ENCODE measurements at places on chromosomes 11 and 22.

- DNase-seq: no peak
These were observed 83.7 kb downstream of the RAB30 start for GRCh38 chr11:82987997-82988396.

DNA sequence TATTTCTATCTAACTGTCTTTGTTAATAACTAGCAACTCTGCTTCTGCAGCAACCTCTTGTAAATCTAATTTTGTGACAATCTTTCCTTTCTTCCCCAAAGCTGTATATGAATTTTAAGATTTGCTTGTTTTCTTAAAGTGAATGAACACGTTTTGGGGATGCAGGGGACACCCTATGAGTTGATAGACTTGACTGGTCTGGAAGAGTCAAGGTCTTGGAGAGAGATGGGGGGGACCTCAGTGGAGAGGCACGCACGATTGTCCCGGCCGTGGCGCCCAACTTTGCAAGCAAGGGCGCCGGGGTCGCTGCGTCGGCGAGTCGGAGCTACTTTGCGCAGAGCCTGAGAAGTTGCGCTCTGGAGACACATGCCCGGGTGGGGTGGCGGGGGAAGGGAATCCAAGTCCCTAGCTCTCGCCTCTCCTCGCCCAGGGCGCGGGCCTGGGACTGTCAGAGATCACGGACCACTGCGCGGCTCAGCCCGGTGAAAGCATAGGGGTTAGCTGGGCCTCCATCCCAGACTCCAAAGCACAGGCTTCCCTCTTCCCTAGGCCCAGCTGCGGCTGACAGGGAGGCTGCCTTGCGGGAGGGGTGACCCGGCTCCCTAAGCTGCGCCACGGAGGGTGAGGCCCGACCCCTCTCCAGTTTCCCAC is 854 bp downstream of the ABCC8 start:
- no peak for DNase-seq

- peak; percentile 37 for DNase-seq
These were observed 58.9 kb downstream of the MYEOV start for GRCh38 chr11:69352715-69353319.

- no peak for DNase-seq
These were observed 966 bp downstream of the AHNAK start for GRCh38 chr11:62545437-62546243.

GRCh38 chr11:66082946-66083698 is 13.1 kb downstream of the PACS1 start:
- DNase-seq: no peak

GRCh38 chr11:33630936-33631748 is 69.5 kb downstream of the C11orf91 start:
- no peak for DNase-seq

DNA sequence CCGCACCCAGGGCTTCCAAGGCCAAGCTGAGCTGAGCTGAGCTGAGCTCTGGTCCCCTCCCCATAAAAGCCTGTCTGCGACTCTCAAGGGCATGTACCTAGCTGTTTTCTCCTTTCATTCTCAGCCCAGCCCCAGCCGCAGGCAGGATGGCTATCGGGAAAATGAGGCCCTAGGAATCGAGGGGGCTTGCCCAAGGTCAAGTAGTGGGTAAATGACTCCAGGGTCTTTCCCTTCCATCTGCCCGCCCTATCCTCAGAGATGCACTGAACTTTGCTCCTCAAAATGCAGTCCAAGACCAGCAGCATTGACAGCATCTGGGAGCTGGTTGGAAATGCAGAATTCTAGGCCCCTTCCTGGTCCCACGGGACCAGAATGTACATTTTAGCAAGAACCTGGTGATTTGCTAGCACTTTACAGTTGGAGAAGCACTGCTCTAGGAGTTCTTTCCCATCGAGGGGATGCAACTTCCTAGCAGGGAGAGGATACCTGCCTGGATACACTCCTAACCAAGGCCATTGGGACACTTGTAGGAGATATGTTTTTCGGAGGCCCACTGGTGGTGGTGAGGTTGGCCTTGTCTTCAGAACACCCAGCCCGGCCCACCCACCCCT is 43.2 kb upstream of the ACCSL start:
- DNase-seq: no peak

DNA sequence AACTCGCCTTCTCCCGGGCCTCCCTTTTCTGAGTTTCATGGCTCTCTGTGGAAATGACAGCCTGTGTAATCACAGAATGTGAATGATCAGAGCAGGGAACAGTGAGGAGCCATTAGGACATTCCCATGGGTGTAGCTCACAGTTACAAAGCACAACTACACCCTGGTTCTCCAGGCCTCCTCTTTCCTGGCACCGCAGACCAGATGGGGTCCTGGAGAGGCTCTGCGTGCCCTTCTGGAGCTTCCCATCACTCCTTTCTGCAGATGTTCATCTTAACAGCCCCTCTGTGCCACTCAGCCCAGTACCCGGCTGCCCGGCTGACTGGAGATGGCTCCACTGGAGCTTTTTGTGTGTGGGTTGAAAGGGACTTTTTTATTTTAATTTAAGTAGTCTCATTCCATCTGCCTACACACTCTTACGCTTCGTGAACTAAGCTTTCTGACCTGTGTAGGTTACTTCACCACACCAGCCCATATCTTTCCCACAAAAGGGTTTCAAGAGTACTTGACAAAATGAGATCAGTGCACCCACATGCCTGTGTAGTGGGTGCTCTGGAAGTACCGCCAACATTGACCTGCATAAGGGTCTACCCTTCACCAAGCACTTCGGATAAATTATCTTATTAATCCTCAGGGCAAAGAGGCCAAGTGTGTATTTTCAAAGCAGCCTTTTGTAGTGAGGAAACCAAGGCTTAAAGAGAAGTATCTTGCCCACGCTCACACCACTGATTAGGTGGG is 29.8 kb downstream of the SREBF2 start:
- peak; percentile 35 for DNase-seq

DNA sequence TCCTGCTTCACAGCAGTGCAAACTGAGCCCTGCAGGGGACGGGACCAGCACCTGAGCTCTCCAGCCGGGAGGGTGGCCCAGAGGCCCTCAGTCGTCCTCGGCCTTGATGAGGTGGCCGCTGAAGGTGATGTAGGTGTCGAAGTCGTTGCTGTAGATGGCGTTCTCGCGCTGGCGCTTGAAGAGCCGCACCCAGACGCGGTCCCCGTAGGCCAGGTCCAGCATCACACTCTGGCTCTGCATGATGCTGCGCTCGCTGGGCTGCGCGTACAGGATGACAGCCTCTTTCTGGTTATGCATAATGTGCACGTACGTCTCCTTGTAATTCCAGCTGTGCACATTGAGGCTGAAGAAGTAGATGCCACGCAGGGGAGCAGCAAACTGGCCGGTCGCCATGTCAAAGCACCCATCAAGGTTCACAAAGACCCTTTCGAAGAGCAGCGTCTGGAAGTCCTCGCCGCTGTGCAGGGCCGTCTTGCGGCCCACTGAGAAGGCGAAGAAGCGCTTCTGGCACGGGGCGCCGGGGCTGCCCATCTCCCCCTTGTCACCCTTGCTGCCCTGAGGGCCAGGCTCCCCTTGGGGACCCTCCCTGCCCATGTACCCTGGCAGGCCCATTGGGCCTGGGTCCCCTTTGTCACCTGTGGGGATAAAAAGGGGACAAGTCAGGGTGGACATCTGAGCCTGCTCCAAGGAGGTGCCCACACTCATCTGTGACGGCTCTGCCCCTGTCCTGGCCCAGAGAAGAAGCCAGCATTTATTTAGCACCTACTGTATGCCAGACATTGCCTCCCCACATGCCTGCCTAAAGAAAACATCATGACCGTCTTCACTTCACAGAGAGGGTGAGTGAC is 5.7 kb downstream of the C1QTNF6 start:
- no peak for DNase-seq

- no peak for DNase-seq
These were observed 200.2 kb downstream of the CADM1 start for GRCh38 chr11:115303929-115304531.

DNA sequence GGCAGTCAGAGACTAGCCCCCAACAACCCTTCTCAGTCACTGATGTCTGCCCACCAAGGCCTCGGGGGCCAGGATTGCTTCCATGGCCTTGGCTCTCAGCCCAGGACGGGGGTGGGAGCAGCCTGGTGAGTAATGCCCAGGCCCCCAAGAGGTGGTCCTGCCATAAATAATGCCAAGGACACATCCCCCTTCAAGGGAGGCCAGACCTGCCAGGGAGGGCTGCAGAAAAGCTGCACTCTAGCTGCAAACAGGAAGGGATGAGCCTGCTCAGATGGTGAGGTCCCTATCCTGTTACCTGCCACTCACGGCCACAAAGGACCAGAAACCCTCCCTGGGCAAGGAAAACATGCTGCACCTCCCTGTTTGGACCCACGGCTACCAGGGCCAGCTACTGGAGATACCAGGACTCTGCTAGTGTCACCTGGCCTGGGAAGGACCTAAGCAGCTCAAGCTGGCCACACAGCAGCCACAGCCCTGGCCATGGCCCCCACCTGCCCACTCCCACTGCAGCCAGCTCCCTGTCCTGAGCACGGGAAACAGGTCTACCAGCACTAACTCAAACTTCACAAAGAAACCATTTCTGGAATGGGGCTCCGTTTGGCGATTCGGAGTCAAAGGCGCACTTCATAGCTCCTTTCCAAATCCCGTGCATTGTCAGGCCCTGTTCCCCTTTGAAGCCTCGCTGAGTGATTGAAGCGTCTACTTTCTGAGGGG is 12.1 kb downstream of the GNB1L start:
- DNase-seq: no peak

DNA sequence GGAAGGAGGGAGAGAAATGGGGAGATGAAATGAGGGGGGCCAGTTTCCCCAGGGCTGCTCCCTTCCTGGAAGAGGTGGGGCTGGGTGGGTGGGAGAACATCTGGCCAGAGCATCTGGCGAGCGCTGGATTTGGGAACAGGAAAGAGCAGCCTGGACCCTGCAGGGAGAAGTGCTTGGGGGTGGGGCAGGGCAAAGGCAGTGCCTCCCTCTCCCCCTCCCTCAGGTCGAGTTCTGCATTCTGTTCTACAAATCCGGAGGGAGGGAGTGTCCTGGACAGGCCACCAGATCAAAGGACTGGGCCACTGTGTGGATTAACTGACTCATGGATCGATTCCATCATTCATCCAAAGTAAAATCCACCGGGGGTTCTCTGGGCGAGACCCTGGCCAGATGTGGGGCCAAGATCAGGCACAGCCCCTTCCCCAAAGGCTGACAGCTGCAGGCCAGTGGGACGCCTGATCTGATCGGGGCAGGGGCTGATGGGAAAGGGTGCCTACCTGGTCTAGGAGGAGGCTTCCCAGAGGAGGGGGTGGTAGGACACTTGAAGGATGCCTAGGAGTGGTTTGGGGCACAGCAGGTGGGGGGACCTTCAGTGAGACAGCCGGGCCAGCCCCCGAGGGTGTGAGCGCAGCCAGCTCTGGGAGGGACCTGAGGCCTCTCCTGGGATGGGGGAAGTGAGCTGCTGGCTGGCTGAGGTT is 57.5 kb downstream of the CACNA1I start:
- no peak for DNase-seq

DNA sequence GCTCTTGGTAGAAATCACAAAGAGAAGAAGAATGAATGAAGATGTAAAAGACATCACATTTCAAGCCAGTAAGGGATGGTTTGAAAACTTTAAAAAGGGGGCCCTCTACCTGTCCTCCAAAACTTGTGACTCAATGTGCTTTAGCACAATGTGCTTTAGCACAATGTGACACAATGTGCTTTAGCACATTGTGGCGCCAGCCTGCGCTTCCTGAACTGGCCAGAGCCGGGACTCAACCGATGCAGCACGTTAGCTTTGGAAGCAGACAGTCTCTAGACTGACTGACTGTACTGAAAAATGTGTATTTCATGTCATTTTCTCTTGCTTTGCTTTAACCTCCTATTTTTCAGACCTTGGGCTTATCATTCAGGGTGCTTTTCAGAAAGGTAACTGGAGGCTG is 63.5 kb downstream of the FAM83F start:
- no peak for DNase-seq

- DNase-seq: no peak
These were observed 125.6 kb downstream of the BCR start for GRCh38 chr22:23305922-23306374.

DNA sequence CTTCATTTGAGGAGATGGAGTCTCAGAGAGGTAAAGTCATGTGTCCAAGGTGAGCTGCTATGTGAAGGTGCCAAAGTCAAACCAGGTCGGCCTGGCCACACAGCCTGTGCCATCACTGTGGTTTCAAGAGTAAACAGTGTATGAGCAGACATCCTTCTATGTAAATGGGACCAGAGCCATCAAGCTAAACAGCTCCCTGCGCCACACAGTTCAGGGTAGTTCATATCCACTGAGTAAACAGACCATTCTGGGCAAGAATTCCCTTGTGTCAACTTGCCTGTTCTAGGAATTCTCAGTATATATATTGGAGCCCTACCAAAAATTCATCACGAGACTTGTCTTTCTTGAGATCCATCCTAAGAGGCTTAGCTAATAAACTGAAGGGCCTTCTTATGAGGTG is 77.5 kb downstream of the AMOTL1 start:
- no peak for DNase-seq

- no peak for DNase-seq
These were observed 113.1 kb downstream of the ARHGAP42 start for GRCh38 chr11:100800202-100800601.

DNA sequence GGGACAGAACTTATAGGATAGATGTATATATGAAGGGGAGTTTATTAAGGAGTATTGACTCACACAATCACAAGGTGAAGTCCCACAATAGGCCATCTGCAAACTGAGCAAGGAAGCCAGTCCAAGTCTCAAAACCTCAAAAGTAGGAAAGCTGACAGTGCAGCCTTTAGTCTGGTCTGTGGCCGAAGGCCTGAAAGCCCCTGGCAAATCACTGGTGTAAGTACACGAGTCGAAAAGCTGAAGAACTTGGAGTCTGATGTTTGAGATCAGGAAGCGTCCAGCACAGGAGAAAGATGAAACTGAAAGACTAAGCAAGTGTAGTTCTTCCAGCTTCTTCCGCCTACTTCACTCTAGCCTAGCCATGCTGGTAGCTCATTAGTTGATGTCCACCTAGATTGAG is 799.6 kb upstream of the ARHGAP42 start:
- no peak for DNase-seq

DNA sequence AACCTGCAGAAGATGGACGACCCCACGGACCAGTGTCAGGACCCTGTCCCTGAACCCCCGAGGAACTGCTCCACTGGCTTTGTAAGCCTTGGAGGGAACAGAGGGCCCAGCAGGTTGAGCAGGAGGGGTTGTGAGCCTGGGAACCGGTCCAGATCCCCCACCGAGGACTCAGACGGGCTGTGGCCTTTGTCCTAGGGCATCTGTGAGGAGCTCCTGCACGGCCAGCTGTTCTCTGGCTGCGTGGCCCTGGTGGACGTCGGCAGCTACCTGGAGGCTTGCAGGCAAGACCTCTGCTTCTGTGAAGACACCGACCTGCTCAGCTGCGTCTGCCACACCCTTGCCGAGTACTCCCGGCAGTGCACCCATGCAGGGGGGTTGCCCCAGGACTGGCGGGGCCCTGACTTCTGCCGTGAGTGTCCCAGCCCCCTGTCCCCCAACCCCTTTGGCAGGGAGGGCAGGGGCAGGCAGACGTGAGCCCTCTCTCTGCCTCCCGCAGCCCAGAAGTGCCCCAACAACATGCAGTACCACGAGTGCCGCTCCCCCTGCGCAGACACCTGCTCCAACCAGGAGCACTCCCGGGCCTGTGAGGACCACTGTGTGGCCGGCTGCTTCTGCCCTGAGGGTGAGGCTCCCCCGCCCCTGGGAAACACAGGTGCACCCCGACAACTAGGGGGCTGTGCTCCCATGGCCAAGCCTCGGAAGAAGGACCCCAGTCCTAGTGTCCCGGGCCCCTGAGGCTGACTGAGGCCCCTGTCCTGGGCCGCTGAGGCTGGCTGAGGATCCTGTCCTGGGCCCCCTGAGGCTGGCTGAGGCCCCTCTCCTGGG is 6.4 kb downstream of the MUC5AC start:
- DNase-seq: no peak

All from stimulated activated CD4-positive, alpha-beta T cell treated with anti-CD3 and anti-CD28 coated beads, Interleukin-12 subunit alpha, Interleukin-12 subunit beta, amount 100 ng/mL, for 24 hours (primary cell).